Activated CD4-positive, alpha-beta T cell treated with anti-CD3 and anti-CD28 coated beads, Interleukin-2, amount 50 U/mL, for 16 hours (primary cell): ENCODE measurements at places on chromosomes 12 and 14.

GRCh38 chr14:104296388-104297312, 158.3 kb downstream of the KIF26A start:
- no peak for DNase-seq

GRCh38 chr14:77622366-77622961, 6.0 kb upstream of the SPTLC2 start:
- DNase-seq = no peak

GRCh38 chr14:72463291-72463866, 430.5 kb downstream of the DPF3 start:
- DNase-seq = no peak

- DNase-seq = no peak
These were observed 817 bp upstream of the MDM1 start for GRCh38 chr12:68332728-68333630.

- peak; percentile 34 for DNase-seq
These were observed 212.6 kb downstream of the SLC16A7 start for GRCh38 chr12:59808317-59808910.

- no peak for DNase-seq
These were observed 160.2 kb downstream of the PPM1H start for GRCh38 chr12:62774794-62775193.

GRCh38 chr14:83520837-83521236, 1987.2 kb upstream of the SEL1L start:
- DNase-seq = no peak

DNA sequence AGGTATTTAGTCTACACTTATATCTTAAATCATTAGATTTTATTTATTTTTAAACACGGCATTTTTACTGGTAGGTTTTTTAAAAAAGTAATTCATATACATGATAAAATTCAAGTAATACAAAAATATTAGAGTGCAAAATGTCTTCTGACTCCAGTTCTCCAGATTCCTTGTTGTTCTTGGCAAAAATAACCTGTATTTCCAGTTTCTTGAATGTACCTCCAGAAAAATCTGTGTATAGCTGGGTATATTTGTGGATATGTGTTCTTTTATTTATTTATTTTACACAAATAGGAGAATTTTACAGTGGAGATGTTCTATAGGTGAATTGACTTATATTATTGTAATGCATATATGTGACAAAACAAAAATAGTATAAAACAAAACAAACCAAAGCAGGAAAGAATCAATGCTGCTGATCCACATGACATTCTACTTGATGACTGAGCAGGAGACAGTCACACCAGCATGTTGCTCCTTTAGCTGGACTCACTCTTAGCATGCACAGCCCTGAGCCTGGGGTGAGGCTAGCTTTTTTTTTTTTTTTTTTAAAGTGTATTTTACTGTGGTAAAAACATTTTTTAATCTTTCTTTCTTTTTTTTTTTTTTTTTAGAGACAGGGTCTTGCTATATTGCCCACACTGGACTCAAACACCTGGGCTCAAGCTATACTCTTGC, 42.2 kb upstream of the SLC38A2 start:
- no peak for DNase-seq

- DNase-seq = no peak
These were observed 10.7 kb upstream of the KRT82 start for GRCh38 chr12:52416795-52417194.

DNA sequence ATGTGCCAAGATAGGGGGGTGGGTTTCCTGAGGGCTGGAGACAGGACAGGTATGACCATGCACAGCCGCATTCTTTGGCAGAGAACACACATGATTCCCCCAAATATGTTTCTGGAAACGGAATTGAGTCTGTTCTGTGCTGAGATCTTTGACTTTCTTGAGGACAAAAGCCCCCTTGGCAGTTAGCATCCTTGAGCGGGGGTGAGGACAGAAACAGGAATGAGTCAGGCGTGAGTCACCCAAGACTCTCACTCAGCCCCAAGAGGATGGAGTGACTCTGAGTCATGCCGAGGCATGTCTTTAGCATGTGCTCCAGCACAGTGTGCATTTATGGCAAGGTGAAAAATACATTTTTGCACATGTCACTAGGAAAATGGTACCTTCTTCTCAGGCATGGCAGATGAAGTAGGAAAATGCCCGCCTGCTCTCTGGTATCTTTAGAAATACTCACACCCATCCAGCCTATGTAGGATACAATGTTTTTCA, 52.1 kb downstream of the DAD1 start:
- DNase-seq = peak; percentile 96

DNA sequence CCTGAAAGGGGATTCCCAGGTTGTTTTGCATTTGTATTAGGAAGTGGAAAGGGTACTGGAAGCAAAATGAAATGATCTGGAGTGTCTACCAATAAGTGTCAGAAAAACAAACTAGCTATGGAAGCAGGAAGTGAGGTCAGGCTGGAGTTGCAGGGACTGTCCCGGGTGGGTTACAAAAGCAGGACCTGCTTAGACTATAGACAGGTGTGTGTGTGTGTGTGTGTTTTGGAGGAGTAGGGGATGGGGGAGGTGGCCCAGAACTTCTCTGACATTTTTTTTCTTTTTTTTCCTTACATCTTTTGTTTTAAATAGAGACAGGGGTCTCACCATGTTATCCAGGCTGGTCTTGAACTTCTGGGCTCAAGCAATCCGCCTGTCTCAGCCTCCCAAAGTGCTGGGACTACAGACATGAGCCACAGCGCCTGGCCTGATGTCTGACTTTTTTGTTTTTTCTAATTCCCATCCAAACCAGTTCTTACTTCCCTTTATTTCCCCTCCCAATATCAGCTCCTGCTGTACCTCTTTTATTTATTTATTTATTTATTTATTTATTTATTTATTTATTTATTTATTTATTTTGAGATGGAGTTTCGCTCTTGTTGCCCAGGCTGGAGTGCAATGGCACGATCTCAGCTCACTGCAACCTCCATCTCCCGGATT, 512 bp upstream of the RND1 start:
- no peak for DNase-seq

- no peak for DNase-seq
These were observed 47.6 kb downstream of the PRICKLE1 start for GRCh38 chr12:42541965-42542364.

- no peak for DNase-seq
These were observed 17.7 kb upstream of the C1S start for GRCh38 chr12:7042842-7043241.

DNA sequence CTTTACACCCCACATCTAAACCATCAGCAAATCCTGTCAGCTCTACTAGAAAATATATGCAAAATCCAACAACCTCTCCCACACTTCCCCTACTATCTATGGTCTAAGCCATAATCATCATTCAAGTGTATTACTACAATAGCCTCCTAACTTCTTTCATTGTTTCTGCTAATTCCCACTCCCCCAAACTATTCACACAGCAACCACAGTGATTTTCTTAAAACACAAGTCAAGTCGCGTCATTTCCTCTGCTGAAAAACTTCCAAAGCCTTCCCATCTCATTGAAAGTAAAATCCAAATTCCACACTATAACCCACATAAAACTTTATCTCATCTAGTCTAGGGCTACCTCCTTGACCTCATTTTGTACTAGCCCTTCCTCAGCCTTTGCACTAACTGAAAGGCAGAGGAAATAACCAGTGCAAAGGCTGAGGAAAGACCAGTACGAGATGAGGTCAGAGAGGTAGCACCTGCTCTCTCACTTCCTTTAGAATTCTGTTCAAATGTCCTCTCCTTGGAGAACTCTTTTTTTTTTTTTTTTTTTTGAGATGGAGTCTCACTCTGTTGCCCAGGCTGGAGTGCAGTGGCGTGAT, 65.5 kb upstream of the MDM1 start:
- DNase-seq = no peak

DNA sequence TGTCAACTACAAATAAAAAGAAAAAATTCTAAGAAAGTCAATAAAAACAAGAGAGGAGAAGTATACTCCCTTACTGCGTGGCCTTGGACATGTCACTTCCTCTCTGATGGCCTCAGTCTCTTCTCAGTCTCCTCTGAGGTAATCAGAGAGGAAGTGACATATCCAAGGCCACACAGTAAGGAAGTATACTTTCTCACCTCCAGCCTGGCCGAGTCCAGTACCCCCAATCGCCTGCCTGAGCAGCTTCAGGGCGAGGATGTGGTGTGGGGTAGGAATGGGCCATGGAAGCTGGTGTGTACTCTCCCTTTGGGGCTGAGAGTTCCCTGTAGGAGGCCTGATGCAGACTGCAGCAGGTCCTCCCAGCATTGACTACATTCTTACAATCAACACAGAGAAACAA, 15.8 kb downstream of the VDR start:
- DNase-seq = peak; percentile 64

GRCh38 chr12:124466216-124467128, 100.9 kb downstream of the NCOR2 start:
- DNase-seq = peak; percentile 91

DNA sequence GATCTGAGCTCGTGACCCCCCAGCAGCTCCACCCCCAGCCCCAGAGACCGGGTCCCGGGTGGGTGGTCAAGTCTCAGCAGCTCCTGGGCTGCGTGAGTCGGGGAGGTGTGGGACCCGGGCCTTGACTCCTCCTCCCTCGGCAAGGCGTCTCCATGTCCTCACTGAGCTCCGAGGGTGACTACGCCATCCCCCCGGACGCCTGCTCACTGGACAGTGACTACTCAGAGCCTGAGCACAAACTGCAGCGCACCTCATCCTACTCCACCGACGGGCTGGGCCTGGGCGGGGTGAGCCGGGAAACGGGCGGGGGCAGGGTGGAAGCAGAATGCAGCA, 28.1 kb downstream of the PIGH start:
- DNase-seq = no peak

- no peak for DNase-seq
These were observed 62.7 kb downstream of the MUCL1 start for GRCh38 chr12:54917001-54917488.

- DNase-seq = peak; percentile 73
These were observed 4.7 kb upstream of the PSMA6 start for GRCh38 chr14:35287431-35288013.

- peak; percentile 41 for DNase-seq
These were observed 61.8 kb upstream of the CATSPERB start for GRCh38 chr14:91793704-91794103.

DNA sequence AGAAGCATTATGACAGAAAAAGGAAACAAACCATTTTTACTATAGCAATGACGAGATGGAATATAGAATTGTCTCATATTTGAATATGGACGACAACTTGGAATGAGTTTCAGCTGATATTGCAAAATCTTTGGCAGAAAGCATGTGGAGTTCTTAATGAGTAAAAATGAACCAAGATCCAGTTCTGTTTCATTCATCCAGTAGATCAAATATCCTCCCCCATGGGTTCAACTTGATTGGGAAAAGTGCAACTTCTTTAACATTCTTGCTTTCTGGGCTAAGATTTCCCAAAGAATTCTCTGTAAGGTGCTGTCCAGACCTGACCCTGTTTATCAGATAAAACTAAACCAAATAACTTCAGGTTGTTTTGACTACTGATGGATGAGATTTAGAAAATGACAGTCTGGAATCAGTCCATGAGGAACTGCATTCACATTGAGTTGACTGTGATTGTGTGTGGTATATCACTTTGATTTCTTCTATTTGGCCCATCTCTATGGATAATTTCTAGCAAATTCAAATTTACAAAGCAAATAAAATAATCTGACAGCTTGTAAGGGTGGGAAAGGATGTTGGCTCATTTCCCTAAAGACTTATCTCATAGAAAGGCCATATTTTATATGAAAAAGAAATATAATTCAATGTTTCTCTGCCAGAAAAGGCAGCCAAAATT, 267.4 kb downstream of the ADAMTS20 start:
- no peak for DNase-seq

- no peak for DNase-seq
These were observed at the start of gene SSPN for GRCh38 chr12:26195250-26195640. TSS of gene SSPN (plus strand) at chr12:26195573. CDS start at chr12:26195673, 100 bp downstream.

- DNase-seq = no peak
These were observed 1378.3 kb upstream of the SEL1L start for GRCh38 chr14:82911930-82912329.

GRCh38 chr12:113359133-113359938, 949 bp downstream of the PLBD2 start:
- no peak for DNase-seq

DNA sequence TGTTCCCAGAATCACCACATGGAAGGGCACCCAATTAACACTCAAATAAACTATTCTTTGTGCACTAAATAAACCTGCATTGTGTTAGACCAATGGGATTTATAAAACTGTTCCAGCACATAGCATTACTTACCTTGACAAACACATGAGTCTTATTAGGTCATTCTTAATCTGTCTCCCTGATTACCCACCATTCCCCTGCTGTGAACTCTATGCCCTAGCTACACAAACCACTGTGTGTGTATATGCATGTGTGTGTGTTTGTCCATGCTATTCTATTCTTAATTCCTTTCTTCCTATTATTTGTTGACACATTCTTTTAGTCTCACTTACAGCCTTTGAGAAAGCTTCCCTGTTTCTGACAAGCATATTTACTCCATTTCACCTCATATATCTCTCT, 303.6 kb upstream of the GARIN6 start:
- no peak for DNase-seq

DNA sequence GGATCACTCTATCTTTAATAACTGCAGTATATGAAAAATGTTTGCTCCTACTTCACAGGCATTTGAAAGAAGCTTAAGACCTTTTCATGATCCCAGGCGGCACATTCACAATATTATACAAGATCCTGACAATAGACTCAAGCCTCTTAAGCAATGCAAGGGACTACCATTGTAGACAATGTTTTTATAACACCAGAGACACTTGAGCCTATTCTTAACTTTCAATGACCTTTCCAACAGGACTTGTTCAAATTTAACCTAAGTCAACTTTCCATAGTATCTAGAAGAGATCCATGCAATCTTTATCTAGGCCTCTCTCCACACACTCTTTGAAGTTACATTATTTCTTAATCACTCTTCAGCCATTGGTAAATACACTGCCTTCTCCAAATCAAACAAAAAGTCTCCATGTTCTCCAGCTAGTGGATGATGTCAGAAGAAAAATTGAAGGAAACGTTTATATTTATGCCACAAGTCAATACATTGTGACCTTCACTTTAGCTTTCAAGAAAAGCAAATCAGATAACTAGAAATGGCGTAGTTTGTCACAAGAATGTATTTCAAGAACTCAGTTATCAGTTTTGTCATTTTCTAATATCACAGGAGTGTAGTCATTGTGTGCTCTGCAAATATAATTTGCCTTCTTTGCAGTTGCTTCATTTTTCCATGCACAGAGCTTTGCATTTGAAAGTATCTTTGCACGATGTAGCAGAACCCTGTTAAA, 41.2 kb downstream of the PHLDA1 start:
- no peak for DNase-seq

DNA sequence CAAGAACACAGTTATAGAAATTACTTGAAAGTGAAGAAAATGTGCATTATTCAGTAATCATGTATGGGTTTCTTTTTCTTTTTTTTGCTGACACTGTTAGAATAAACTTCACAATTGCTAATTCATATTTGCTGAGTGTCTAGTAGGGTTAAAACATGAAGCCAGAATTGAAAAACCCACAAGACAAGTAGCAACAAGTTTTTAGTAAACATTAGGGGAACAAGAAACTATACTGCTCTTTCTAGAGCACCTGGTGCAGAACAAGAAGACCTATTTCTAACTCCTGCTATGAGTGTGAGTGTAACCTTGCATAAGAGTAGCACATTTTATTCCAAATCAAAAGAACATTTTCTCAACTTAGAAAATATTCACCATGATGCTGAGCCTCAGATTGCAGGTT, 83.2 kb downstream of the ITPR2 start:
- DNase-seq = peak; percentile 19

GRCh38 chr12:131264635-131265034, 310.9 kb downstream of the ADGRD1 start:
- DNase-seq = no peak
